T-helper 1 cell (primary cell): ENCODE measurements at places on chromosomes 16 and 17.

DNA sequence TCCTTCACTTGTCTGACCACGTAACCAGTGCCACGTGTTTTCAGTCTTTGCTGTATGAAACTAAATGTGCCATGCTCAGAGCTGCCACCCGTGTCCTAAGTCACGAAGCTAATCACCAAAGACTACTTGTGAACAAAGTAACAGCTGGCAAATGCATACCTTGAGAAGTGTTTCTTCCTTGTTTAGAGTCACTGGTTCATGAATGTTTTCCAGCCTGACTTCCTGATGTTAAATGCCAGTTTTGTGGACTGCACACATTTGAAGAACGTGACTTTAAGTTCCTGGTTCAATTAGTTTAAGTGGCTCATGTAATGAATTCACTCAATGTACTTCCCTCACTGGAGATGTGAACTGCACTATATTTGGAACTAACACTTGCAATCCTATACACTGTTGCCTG lies 19.9 kb upstream of the KPNB1 start:
- no peak for DNase-seq

DNA sequence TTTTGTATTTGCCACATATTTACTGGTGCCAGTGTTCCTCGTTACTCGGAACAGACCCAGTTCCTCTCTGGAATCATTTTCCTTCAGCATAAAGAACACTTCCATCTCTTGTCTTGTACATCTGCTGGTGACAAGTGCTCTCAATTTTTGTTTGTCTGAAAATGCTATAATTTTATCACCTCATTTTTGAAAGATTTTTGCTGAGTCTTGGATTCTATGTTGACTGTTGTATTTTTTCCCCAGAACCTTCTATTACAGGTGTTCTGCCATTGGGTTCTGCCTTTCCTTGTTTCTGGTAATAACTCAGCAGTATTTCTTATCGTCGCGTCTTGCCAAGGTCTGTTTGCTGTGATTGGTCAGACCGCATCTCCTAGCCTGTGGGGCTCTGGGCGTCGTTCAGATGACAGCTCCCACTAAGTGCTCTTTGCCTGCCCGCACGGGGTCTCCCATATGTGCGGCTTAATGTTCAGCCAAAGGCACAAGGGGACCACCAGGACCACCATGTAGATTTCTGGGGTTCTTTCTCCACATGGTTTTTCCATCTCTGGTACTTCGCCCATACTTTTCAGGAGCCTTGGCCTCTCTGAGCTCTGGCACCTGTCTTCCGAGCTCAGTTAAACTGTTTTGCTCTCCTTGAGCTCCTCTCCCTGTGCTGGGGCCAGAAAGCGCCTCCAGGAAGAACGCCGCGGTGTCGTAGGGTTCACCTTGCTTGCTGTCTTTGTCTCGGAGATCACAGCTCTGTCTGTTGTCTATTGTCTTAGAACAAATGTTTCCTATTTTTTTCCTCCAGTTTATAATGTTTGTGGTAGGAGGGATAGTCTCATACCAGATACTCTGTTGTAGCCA lies 80.0 kb downstream of the METRNL start:
- no peak for DNase-seq

GRCh38 chr17:4475001-4475400 lies 23.7 kb upstream of the SPNS2 start:
- no peak for DNase-seq

DNA sequence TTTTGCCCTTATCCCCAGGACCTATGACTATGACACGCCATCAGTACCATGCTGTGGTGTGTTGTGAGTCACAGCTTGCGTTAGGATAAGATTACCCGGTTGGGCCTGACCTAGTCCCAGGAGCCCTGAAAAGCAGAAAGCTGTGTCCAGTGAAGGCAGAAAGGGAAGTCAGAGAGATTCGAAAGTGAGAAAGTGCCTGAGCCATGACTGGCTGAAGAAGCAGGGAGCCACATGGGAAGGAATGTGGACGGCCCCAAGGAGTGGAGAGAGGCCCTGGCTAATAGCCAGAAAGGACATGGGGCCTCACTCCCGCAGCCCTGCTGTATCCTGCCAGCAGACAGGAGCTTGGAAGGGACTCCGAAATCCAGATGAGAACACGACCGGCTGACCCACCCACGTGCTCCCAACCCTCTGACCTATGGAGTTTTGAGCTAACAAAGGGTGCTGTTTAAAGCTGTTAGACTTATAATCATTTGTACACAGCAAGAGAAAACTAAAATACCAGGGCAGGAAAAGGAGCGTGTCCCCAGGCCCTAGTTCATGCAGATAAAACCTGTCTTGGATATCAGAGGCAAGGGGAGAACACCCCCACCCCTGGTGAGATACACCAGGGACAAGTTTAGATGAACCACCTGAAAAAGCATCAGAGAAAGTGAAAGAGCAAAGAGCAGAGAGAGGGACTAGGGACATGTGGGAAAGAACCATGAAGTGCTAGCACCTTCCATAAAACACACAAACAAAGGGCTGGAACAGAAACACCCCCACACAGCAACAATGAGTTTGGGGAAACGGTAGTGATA lies 115.3 kb downstream of the SLC39A11 start:
- no peak for DNase-seq

DNA sequence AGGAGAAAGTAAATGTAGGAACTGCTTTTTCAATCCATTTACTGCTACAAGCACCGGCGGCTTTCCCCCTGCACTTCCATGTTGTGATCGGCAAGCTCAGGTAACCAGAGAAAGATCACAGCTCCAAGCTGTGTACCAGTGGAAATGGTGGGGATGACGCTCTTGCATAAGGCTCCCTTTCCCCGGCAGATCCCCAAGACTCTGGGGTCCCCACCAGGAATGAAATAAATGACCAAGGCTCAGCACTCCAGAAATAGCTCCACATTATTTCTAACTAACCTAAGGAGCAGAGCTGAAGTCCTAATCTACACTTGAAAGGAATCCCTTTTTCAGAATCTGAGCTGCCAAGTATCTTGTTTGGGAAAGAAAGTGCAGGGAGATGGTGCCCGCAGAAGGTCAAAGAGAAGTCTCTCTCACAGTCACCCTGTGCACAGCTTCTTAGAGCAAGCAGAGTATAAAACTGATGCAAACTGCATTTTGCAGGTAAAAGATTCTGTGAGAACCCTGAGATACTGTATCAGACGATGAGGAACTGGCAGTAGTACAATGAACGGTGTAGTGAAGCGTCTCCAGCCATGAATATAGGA lies 11.1 kb downstream of the GRB2 start:
- no peak for DNase-seq

- DNase-seq = no peak
These were observed 30.8 kb downstream of the B9D1 start for GRCh38 chr17:19331543-19332245.

- DNase-seq = no peak
These were observed 431 bp downstream of the SLFN11 start for GRCh38 chr17:35372846-35373533.

DNA sequence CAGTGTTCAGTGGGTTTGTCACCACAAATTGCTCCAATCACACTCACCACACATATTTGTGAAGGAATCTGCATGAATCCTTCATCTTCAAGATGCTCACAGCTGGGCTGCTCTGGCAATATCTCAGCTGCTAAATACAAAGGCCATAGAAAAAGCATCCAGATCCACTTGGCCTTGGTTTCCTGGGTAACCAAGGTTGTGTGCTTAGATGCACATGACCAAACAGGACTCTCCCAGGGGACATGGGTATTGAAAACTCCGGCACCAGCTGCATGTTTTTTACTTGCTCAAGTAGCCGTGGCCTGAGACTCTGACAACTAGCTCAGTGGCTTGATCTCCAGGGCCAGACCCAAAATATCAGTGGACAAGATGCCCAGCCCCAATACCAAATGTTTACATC lies 131.3 kb downstream of the CBLN1 start:
- no peak for DNase-seq

DNA sequence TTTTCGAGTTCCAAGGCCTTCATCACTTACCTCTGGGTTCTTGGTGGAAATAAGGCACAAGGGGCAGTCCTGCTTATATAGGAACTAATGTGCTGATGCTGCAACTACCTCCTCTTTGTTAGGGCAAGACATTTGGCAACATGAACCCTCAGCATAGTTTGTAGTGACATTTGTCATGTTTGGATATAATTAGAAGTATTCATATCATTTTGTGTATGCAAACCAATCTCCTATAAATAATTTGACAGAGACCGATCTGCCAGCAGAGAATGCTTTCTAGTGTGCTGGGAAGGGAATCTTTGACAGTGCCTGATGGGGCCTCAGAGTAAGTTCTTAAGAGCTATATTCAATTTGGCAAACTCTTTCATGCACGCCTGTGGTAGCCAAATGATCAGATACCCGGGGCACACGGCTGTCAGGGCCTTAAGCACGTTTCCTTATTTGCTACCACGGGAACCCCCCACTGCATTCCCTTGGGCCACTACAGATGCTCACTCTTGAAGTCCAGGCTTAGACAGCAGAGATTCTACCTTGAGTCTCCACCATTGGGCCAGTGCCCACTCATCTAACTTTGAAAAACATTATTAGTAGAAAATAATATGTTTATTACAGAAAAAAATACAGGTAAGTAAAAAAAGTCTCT lies at the start of gene MYH8:
Gene MYH8 (minus strand): TSS at position 51 of the 643 bp plus-strand sequence. CDS start 1,723 bp downstream, outside the sequence.
- no peak for DNase-seq

DNA sequence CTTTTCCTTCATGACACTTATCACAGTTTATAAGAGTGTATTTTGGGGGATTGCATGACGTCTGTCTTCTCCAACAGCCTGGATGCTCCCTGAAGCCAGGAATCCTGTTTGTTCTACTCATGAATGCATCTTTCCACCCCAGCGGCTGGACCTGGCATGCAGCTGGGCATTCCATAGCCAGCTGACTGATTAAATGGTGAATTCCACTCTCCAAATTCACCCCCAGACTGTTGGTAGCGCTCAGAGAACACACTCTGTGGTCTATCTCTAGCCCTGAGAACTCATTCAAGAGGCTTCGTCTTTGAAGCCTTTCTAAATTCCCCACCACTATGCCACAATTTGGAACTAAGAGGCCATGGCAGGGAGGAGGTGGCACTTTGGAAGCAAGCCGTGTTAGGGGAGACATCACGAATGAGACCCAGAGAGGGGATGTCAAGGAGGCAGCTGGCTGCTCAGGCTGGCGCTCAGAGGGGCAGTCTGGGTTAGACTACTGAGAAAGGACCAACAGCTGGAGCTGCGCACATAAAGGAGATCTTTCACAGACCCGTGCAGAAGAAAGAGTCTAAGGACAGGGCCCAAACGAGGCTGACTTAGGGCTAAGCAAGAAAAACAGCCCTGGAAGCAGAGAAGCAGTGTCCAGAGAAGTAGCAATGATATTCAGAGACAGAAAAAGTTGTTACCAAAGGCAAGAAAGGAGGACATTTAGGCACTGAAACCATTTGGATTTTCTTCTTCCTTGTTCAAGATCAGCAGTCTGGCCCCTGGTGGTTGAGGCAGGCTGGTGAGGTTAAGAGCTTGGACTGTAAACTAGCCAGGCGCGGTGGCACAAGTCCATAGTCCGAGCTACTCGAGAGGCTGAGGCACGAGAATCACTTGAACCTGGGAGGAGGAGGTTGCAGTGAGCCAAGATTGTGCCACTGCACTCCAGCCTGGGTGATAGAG lies 42.4 kb upstream of the ZNF629 start:
- DNase-seq = no peak

GRCh38 chr16:77967054-77967904 lies 55.1 kb upstream of the CLEC3A start:
- no peak for DNase-seq

DNA sequence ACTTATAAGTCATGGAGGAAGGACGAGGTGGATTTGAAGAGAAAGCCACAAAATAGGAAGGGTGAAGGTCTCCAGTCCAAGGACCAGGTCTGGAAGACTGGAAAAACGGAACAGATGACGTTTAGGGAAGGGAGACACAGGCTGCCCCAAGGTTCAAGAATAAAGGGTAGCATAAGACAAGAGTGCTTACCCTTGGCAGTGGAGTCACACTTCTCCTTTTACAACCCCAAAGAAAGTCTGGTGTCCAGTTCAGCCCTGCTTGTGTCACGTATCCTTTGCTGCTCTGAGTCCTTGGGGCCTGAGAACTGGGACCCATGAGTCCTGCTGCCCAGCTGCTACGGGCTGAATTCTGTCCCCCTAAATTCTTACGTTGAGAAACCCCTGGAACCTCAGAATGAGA lies 13.0 kb upstream of the GGA2 start:
- DNase-seq = no peak

DNA sequence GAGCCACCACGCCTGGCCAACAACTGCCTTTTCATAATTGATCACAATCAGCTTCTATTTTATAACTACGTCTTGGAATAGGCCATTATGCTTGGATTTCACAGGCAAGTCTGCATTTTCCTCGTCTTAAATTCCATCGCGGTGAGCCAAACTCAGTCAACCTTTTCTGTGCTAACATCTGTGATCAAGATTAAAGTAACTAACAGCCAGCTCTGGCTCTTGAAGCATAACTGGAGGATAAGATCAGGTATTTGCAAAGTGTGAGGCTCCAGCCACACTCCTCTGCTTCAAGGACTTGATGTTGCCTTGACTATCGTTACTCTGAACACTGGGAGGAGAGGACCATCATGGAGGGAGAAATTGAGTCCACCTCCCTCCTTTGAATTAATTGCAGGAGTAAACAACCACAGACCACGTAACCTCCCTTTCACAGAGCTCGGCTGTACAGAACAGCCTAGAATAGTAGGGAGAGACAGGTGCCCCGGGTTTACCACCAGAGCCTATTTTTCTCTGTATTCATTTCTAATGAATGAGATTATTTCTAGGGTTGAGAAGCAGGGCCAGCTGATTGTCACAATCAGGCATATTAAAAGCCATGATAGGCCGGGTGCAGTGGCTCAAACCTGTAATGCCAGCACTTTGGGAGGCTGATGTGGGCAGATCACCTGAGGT lies 143.0 kb downstream of the XYLT1 start:
- DNase-seq = no peak

- peak; percentile 30 for DNase-seq
These were observed 6.4 kb upstream of the GGT6 start for GRCh38 chr17:4566785-4567184.

GRCh38 chr16:11379420-11379819 lies 34.2 kb downstream of the RMI2 start:
- no peak for DNase-seq

GRCh38 chr16:2475413-2476344 lies 752 bp downstream of the TBC1D24 start:
- no peak for DNase-seq
